ENCODE measurements at places on chromosomes 6 and 20.

GRCh38 chr6:84882768-84883766, 118.7 kb upstream of the TBX18 start:
- no peak for DNase-seq

DNA sequence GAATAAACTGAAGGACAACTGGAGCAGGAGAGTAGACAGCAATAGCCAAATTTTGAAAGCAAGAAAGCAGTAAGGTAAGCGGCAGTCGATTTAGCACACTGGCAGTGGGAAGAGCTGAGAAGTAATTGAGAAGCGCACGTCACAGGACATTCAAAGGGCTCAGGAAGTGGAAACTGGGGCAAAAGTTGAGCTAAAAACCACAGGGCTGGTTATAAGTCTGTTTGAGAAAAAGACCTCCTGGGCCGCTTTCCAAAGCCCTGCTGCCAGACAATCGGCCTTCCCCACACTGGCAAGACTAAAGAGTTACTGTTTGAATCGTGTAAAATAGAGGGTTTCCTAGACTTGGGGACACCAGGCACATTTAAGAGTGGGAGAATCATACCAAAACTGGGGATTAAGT, 161.4 kb downstream of the DNAH8 start:
- peak; percentile 56 for DNase-seq

DNA sequence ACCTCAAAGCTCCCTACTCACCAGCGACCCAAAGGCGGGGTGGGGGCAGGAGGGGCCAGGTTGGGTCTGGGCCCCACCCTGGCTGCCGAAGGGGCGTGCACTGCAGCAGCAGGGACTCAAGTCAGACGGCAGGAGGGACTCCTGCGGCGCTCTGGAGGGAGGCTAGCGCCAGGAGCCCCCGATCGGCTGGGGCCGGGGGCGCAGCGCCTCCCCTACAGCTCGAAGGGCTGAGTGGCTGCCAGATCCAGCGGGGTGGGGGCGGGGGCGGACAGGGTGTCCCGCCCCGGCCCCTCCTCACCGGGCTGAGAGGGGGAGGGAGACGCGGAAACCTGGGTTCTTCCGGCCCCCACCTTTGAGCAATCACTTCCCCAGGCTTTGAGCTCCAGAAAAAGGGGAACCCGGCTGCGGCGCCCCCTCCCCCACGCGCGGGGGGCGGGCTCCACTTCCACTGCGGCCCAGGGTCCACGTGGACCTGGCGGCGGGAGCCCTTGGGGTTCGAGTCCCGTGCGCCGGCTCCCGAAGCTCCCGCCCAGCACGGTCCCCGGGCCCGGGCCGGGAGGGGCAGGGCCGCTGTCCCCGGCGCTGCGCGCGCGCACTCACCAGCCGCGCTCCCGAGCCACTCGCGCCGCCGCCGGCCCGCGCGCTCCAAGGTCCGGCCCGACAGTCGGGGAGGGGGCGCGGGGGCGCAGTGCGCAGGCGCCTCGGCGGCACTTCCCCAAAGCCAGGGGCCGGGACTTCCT, at the start of gene RGS19:
RGS19 (minus strand) TSS at position 246 of the 740 bp plus-strand sequence. CDS start 2,632 bp downstream, outside the sequence.
- peak; percentile 73 for DNase-seq

DNA sequence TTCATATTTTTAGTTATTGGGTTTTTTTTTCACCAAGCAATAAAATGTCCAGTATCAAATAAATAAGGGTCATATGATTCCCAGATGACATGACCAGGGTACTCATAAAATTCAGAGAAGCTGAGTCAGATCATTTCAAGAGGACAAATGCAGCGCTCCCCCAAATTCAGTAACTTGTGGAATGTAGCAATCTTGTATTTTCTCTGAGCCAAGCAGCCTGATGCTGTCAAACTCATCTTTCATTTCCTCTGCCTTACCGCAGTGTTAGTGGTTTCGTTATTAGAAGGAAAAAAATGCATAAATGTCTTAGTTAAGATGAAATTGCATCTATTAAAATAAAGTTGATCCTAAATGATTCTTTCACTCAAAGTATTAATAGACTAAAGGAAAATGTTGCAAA, 57.8 kb upstream of the EDN1 start:
- DNase-seq: peak; percentile 14

- DNase-seq: no peak
Measured at GRCh38 chr6:132792510-132792909, 5.9 kb downstream of the SLC18B1 start.

GRCh38 chr6:167590193-167590592, 236.5 kb upstream of the AFDN start:
- DNase-seq: no peak

- no peak for DNase-seq
Measured at GRCh38 chr6:142478117-142478516, 176.3 kb downstream of the ADGRG6 start.

DNA sequence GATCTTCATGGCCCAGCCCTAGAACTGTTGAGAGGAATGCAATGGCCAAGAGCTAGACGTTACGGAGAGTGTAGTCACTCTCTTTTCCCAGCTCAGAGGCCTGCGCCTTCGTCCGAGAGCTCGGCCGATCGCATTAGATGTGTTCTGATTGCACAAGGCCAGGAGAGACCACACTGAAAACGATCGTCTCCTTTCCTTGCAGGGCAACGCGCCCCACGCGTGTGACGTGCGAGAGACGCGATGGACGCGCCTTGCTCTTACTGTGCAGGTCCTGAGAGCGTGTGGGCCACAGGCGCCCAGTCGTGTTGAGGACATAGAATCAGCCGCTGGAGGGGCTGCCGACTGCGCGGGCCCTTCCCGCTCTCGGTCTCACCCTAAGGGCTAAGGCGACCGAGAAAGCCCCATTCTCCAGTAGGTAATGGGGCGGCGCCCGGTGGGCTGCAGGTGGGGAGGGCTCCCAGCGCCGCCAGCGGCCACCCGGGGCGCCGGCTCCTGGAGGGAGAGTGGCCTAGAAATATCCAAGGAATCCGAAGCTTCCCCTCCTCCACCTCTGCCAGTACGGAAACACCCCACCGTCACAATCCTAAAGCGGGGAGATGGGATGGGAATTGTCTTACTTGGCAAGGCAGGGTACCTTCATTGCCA, 26.9 kb downstream of the TFAP2B start:
- no peak for DNase-seq

GRCh38 chr6:30726506-30727413, 6.6 kb downstream of the TUBB start:
- DNase-seq: no peak

DNA sequence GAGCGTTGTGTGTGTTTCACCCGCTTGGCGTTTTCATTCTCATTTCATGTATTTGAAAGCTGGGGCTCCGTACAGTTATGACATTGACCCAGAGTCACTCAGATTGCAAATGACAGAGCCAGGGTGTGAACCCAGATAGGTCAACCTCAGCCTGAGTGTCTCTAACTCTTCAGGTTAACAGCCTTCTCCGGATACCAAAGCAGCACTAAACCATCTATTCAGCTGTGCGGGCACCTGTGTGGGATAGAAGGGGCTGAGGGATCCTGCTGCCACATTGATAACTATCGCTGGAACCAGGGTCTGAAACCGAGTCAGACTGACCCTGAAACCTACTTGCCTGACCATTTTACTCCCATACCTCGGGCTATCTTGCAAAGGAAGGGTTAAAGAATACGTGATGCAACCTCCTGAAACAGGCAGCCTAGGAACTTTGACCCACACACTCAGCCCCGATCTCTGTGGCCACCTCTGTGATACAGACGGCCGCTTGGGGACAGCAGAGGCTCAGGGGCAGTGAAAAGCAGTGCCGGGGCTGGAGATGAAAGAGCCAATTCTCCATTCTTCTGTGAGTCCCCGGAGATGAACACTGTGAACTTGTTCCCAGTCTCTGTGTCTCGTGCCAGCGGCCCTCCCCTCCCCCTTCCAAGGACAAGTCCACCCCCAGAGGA, 233.5 kb upstream of the QKI start:
- no peak for DNase-seq

- DNase-seq: no peak
Measured at GRCh38 chr6:125524356-125524755, 222.6 kb upstream of the HDDC2 start.

- no peak for DNase-seq
Measured at GRCh38 chr6:51184046-51184445, 365.4 kb downstream of the TFAP2B start.

GRCh38 chr6:150897400-150897943, 32.0 kb downstream of the MTHFD1L start:
- no peak for DNase-seq

GRCh38 chr6:114344971-114345275, 2.1 kb upstream of the HS3ST5 start:
- no peak for DNase-seq

- DNase-seq: no peak
Measured at GRCh38 chr6:123169774-123170095, 173.7 kb downstream of the CLVS2 start.

- DNase-seq: no peak
Measured at GRCh38 chr20:43715044-43715443, 11.8 kb downstream of the GTSF1L start.

GRCh38 chr6:119929121-119929520, 579.6 kb upstream of the MAN1A1 start:
- DNase-seq: no peak

- DNase-seq: no peak
Measured at GRCh38 chr6:110529907-110530306, 53.5 kb upstream of the SLC22A16 start.

DNA sequence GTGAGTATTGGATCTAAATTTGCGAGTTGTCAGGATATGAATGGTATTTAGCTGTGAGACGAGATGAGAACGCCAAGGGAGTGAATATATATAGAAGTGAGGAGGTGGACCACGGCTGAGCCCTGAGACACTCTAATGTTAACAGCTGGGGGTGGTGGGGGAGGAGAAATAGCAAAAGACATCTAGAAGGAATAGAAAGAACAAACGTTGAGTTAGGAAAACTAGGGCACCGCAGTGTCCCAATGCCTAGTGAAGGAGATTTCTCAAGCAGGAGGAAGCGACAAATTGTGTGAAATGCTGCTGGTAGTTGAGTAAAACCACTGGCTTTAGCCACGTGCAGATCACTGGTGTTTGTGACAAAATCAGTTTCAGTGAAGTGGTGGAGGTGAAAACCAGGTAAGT, 56.9 kb downstream of the CD164 start:
- no peak for DNase-seq

GRCh38 chr20:5065879-5066383, 53.8 kb downstream of the PCNA start:
- no peak for DNase-seq

- DNase-seq: peak; percentile 8
Measured at GRCh38 chr20:45792317-45793118, 764 bp downstream of the DNTTIP1 start.

DNA sequence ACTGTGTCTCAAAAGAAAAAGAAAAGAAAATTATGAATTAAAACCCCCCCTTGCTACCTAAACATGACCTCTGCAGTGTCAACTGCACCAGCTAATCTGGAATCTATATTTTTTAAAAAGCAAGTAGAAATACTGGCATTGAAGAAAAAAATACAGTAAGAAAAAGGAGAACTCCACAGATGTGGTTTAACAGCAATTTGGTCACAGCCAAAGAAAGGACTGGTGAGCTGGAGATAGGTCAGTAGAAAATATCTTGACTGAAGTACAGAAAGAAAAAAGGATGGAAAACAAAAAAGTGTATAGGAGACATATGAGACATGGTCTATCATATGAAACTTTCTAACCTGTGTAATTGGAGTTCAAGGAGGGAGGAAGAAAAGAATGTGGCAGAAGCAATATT, 44.1 kb upstream of the ERVFRD-1 start:
- no peak for DNase-seq

DNA sequence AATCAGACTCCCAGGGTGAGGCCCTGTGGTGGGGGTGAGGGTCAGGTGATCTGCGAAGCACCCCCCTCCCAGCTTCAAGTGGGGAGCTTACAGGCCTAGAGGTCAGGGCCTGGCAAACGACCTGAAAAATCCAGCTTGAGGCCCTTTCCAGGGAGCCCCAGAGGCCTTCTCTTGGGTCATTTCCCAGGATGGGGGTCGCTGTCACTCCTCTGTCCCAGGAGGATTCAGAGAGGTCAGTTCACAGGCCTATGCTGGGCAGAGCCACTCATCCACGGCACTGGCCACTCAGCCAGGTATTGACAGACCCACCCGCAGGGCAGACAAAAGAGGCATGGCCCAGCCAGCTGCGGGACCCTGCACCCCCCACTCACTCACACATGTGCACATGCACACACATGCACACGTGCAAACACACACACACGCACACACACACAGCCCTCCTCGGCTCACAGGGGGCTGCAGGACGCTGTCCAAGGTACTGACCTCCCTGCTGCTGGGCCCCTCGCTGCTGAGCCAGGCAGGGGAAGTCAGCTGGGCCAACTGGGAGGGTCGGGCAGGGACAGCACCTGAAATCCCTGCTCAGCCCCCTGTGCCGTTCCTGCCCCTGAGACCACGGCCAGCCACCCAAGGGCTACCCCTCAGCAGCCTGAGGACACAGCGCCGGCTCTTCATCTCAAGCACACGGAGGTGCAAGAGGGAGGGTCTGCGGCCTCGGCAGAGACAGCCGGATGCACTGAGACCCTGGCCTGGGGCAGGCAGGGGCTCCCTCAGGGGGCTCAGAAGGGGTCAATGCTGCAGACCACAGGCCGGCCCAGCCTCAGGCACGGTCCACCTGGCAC, 113.8 kb downstream of the TAF4 start:
- DNase-seq: no peak

GRCh38 chr20:63317061-63317460, 24.1 kb downstream of the COL20A1 start:
- DNase-seq: no peak

DNA sequence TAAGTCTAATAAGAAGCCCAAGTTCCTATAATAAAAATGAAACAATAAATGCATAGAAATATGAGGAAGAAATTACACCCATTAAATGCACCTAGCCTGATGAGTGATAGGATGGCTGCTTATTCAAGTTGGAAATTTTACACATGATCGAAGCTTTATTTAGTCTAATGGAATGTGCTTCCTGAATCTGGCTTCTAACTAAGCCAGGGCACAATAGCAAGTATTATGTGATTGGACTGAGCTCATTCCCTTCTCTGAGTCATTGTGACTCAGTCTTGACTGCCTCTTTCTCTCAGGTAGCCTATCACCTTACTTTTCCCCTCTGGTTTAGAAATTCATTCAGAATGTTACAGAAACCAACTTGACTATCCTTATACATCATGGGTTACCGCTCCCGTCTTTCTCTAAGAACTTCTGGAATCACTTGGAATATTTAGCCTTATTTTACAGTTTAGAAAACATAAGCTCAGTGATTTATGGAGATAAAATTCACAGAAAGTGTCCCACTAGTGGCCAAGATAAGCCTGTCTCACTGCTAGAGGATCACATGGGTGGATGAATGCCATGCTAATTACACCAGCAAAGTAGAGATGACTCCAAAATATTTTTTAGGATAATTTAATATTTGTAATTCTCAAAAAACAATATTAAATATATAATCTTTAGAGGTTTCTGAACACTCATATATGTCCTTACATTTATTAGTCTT, 505.3 kb upstream of the JAG1 start:
- no peak for DNase-seq

GRCh38 chr6:53513519-53513966, 31.4 kb downstream of the GCLC start:
- no peak for DNase-seq

GRCh38 chr20:22729180-22729579, 144.8 kb upstream of the FOXA2 start:
- DNase-seq: no peak
